Endothelial cell (in vitro differentiated cells): ENCODE measurements at places on chromosomes 7 and 10. TPM values are rescaled to one million over a fixed set of nuclear protein-coding genes. Genes with fewer than 3 reads are reported as not detected.

FASTK gene
- total RNA-seq: 68.0 TPM

PAX4 gene
- total RNA-seq: 0.33 TPM

GDF10 gene
- 0.74 TPM for total RNA-seq

NUTM2B gene
- total RNA-seq: 1.5 TPM

FZD1 gene
- 38.7 TPM for total RNA-seq

MRLN gene
- not detected for total RNA-seq

ZNF736 gene
- 15.8 TPM for total RNA-seq

FOXI2 gene
- total RNA-seq: not detected

FZD8 gene
- 45.9 TPM for total RNA-seq

SLC13A4 gene
- not detected for total RNA-seq

CCM2 gene
- 59.8 TPM for total RNA-seq

OR2A1 gene
- total RNA-seq: not detected

ARMH3 gene
- total RNA-seq: 20.5 TPM
